Keratinocyte (primary cell): ENCODE measurements at places on chromosomes 13 and 19. TPM values are rescaled to one million over a fixed set of nuclear protein-coding genes. Genes with fewer than 3 reads are reported as not detected.

The ETV2 gene
- 0.14 to 0.99 TPM (median 0.43 TPM) in 3 replicates for polyA plus RNA-seq

The MRI1 gene
- 19.2 to 32.5 TPM (median 22.8 TPM) in 3 replicates for polyA plus RNA-seq

The TINCR gene
- polyA plus RNA-seq: 5.6 to 20.3 TPM (median 9.7 TPM) in 3 replicates

The WDR88 gene
- polyA plus RNA-seq: not detected in 3 replicates

The SULT2B1 gene
- 6.0 to 10.2 TPM (median 8.9 TPM) in 3 replicates for polyA plus RNA-seq

The MED29 gene
- polyA plus RNA-seq: 14.7 to 18.8 TPM (median 18.2 TPM) in 3 replicates

The BRSK1 gene
- polyA plus RNA-seq: 0.46 to 1.1 TPM (median 0.98 TPM) in 3 replicates

The ZFP30 gene
- 3.0 to 4.2 TPM (median 3.4 TPM) in 3 replicates for polyA plus RNA-seq

The IGFL3 gene
- 236 to 560 TPM (median 344 TPM) in 3 replicates for polyA plus RNA-seq

The MTUS2 gene
- polyA plus RNA-seq: 0.08 to 0.22 TPM (median 0.17 TPM) in 3 replicates

The SLC1A6 gene
- 0.59 to 1.9 TPM (median 0.96 TPM) in 3 replicates for polyA plus RNA-seq

The GRK1 gene
- not detected in 3 replicates for polyA plus RNA-seq

The TTC9B gene
- polyA plus RNA-seq: not detected in 3 replicates

The ILF3 gene
- polyA plus RNA-seq: 81.0 to 173 TPM (median 162 TPM) in 3 replicates

The POU2F2 gene
- polyA plus RNA-seq: 7.0 to 9.6 TPM (median 7.1 TPM) in 3 replicates
